Activated CD4-positive, alpha-beta T cell treated with anti-CD3 and anti-CD28 coated beads for 4 hours (primary cell): ENCODE measurements at places on chromosomes 1 and 21.

DNA sequence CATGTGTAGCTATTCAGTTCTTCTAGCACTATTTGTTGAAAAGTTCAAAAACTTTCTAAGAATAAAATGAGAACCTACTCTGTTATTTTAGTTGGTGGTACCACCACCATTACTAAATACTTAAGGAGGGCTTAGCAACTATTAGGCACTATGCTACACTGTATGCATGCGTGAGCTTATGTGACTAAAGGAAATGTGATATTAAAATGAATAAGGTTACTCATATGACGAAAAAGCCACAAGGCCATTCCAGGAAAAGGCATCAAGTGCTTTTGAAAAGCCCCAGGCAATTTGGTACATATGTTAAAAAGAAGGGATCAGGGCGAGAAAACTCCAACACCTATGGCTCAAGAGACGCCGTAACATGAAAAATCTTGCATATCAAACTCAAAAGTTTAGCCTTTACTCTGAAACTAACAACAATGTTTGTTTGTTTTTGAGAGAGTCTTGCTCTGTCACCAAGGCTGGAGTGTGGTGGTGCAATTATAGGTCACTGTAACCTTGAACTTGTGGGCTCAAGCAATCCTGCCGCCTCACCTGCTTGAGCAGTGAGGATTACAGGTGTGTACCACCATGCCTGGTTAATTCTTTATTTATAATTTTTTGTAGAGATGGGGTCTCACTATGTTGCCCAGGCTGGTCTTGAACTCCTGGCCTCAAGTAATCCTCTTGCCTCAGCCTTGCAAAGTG, 42.5 kb downstream of the EPRS1 start:
- no peak for DNase-seq

GRCh38 chr1:11143907-11144306, 44.2 kb upstream of the EXOSC10 start:
- no peak for DNase-seq

- no peak for DNase-seq
Measured at GRCh38 chr1:206411321-206411720, 59.0 kb upstream of the IKBKE start.

DNA sequence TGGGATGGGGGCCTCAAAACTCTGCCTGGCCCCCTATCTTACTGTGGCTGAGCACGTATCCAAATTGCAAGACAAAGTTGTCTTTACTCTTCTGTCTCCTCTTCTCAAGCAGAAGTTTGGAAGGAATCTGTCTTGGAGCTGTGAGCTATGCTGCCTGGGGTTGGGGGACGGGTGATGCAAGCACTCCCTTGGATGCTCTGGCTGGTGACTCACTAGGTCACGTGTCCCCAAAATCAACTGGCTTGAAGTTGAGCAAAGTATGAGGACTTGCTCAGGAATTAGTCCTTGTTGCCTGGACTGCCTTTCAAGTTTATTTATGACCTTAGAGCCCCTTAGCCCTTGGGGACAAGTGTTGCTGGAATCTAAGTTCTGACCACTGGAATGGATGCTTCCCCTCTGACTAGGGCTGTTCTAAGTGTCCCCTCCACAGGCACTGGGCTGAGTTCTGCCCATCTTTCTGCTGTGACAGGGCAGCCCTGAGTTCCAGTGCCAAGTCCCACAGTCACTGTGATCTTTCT, 269.5 kb downstream of the HHAT start:
- no peak for DNase-seq

GRCh38 chr1:234840843-234841242, 230.9 kb upstream of the IRF2BP2 start:
- DNase-seq = no peak

GRCh38 chr1:29417971-29418370, 181.6 kb downstream of the PTPRU start:
- no peak for DNase-seq

- DNase-seq = no peak
Measured at GRCh38 chr1:157748262-157748817, 28.6 kb downstream of the FCRL2 start.

GRCh38 chr1:173337126-173337525, 130.0 kb upstream of the TNFSF4 start:
- DNase-seq = no peak

- DNase-seq = no peak
Measured at GRCh38 chr1:185080422-185080821, 35.1 kb downstream of the RNF2 start.

DNA sequence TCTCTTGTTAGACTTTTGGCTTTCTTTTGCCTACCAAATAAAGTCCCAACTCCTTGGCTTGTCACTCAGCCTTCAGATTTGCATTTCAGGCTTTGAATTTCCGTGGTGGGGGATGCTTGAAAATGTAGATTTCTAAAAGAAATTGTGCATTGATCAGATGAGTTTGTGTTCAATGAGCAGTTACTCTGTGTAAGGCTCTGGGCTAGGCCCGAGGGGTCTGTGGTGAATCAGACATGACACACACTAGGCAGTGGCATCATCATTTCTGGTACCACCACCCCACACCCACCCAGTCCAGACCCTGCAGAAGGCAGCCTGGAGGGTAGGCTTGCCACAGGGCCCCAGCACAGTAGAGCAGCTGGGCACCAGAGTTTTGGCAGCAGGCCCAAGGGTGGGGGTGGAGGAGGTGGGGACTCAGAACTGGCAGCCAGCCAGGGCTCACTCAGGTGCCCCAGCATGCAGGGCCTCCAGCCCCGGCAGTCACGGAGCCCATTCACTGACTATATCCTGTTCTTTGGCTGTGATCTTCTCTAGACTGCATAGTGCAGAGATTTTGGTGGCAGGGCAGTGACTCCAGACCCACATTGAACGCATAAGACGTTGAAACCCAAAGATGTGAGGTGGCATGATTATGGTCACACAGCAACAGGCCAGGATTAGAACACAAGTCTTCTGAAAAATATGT, 97.2 kb upstream of the ARTN start:
- peak; percentile 48 for DNase-seq

- no peak for DNase-seq
Measured at GRCh38 chr1:203408486-203409481, 57.9 kb upstream of the FMOD start.

- no peak for DNase-seq
Measured at GRCh38 chr1:199122532-199123311, 483.9 kb downstream of the PTPRC start.

- DNase-seq = no peak
Measured at GRCh38 chr1:23899070-23899469, 14.1 kb downstream of the CNR2 start.

DNA sequence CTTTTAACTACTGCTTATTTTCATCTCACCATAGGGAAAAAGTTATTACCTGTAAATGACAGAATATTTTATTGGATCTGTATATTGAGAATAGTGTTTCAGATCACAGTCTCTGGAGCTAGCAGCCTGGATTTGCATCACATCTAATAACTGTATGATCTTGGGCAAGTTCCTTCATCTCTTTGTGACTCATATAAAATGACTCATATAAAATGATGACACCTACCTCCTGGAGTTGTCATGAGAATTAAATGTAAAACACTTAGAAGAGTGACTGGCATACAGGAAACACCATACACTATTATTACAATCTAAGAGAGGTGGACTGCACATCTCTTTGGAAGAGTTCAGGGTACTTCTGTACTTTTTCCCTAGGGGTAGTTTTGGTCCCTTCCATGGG, 421.3 kb downstream of the NEGR1 start:
- no peak for DNase-seq

DNA sequence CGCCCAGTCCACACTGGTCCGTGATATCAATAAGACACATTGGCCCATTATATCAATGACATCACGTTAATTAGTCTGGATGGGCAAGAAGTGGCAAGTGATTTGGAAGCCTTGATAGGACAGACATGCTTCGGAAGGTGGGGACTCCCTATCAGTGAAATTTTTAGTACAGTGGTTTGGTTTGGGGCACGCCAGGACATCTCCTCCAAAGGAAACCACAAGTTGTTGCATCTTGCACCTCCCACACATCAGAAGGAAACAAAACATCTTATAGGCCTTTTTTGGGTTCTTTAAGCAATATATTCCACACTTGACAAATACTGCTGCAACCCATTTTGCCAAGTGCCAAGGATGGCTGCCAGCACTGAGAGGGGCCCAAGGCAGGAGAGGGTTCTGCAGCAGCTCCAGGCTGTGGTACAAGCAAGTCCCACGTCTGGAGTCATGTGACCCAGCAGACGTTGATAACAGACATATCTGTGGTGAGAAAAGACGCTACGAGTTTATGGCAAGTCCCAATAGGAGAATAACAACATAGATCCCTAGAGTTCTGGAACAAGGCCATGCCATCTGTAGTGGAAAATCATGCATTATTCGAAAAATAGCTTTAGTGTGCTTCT, 95.3 kb upstream of the DISP3 start:
- DNase-seq = no peak

- no peak for DNase-seq
Measured at GRCh38 chr1:86616871-86617270, 70.0 kb downstream of the CLCA4 start.

- DNase-seq = peak; percentile 51
Measured at GRCh38 chr1:208093754-208094719, 150.1 kb downstream of the PLXNA2 start.

- no peak for DNase-seq
Measured at GRCh38 chr1:53601867-53602775, 136.8 kb downstream of the GLIS1 start.

GRCh38 chr1:84689514-84690396, 506 bp downstream of the SSX2IP start:
- no peak for DNase-seq

- DNase-seq = no peak
Measured at GRCh38 chr1:243706563-243706962, 143.5 kb downstream of the AKT3 start.

DNA sequence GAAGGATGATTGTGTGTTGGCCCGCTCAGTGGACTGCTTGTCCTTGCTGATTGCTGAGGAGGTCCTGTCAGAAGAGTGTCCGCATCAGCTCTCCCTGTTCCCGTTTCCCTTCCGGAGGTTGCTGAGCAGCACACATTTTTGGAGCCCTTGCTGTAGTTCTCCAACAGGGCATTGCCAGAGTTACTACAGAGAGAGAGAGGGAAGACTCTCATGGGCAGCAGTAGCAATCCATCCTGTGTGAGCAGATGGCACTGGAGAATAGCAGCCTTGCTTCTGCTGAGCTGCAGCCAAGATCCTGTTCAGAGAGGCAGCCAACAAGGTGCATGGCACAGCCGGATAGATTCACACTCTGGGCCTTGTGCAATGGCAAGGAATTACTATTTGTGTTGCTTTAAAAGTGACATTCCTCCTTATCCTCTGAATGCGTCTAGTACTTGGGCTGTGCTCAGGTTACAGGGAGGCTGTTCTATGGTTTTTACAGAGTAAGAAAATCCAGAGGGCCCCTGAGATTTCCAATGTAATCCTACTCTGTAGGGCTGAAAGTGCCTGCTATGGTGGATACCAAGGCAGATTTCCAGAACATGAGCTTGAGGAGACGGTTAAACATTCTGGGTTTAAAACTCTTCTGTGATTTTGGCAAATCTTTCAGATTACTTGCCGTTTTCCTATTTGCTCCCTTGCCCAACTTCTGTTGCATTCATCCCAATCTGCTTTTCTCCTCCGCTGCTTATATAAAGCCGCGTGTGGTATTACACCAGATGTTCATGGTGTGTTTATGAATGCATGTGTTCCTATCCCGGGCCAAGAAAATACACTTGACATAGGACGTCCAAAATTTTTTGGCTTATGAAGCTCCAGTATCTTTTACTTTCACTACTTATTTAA, 27.4 kb downstream of the AK4 start:
- DNase-seq = no peak

DNA sequence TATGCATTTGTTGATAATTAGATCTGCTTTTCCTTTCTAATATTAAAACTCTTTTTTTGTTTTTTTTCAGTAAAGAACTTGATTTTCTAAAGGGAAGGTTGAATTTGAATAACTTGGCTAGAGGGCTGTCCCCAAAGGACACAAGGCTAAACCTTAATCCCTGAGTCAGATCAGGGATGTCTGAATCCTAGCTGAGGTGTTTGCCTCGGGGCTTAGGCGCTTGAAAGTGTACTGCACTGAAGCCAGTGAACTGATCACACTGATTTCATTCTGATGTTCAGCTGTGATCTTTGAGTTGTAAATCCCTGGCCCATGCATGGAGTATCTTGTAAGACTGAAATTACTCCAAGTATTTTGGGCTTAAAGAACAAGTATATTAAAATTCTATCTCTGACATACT, 42.8 kb downstream of the MTR start:
- no peak for DNase-seq

GRCh38 chr1:31509124-31510072, 66.9 kb upstream of the TINAGL1 start:
- DNase-seq = no peak

DNA sequence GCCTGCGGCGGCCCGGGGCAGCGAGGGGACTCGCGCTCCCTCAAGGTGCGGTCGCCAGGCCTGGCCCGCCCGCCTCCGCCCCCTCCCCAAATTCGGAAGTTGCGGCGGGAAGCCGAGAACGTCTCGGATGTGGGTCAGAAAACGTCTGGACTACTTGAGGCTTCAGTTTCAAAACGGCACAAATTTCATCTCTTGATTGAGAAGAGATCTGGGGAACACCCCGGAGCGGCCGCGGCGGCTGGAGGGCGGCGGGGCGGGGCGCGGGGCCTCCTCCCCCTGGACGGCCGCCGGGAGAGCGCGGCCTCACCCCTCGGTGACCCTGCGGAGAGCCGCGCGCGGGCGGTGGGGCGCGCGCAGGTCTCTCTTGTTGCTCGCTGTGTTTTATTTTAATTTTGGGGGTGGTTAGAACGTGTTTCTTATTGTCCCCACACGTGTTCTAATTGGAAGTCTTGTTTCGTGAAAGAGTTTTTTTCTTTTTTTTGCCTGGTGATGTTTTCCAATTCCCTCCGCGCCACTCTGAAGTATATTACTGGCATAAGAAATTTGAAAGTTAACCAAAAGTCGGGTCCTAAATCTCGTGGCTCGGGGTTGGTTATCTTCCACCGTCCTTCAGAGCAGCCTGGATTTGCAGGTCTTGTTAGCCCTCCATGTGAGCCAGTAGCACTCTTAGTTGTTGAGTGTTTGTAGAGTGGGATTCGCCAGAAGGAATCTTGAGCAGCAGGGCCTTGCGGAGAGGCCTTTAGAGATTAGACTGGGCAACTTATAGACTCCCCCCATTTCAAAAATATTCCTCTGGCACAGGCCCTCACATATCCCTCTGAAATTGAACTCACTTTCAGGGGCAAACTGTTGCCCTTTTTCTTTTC, 749 bp downstream of the PCBP3 start:
- DNase-seq = peak; percentile 24

DNA sequence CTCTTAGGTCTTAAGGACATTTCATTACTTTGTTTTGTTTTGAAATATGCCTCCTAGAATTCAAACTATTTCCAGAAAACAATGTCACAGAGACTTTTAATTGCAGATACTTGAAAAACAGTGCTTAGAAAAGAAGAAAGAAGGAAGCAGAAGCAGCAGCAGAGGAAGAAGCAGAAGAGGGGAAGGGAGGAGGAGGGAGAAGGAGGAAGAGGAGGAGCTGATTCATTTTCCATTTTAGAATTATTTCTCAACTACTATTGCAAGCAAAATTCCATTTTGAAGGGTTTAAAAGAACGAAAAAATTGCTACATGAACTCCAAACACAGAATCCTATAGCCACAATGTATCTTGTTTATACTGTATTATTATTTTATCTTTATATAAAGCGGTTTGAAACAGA, 13.9 kb downstream of the RC3H1 start:
- DNase-seq = no peak

GRCh38 chr21:37257511-37257966, 9.6 kb downstream of the VPS26C start:
- DNase-seq = no peak
